ENCODE measurements at places on chromosomes 11 and 22.

DNA sequence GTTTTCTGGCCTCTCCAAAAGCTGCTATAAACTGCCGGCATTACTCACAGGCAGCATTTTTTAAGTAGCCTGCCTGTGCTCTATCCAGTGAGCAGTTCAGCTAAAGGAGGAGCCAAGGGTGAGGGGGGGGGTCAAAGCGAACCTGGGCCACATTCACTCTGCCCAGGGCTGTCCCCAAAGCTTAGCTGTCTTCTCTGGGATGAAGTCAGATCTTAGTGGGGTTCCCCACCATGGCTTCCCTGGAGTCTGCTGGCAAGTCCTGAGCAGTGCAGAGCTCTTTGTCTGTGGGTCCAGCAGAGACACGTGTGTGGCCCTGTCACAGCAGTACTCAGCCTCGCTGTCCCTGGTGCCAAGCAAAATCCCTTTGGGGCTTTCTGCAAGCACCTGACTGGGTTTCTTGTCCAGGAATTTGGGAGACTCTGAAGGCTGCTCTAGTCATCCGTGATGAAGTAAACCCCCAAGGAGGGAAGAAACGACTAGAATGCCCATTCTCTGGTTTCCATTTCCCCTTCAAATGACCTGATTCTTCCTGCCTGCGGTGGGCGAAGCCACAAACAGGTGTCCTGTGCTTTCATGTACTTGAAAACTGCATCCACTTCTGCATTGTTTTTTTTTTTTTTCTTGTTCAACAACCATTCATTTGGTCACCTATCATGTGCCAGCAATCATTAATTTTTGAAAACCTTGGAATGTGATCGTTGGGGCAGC lies 2.6 kb downstream of the KCNJ5 start:
- no peak for DNase-seq

DNA sequence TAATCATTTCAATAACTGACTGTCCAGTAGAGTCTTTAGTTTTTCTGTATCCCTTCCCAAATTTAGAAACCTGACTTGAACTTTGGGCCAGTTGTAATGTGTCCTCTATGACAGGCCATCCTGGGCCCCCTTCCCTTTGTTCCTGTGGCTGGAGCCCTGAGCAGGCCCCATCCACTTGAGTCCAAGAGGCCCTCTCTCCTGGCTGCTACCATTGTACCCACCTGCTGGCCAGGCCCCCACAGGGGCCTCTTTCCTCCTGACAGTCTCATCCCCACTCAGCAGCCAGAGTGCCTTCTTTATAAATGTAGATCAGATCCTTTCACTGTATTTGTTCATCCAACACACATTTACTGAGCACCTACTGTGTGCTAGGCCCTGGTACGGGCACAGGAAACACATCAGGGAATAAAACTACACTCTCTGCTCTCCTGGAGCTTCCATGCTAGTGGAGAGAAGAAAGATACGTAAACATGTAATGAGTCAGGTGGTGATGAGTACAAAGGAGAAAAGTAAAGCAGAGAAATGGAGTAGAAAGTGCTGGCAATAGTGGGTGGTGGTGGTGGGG lies 2.7 kb upstream of the LRP5 start:
- DNase-seq = no peak

- DNase-seq = no peak
Measured at GRCh38 chr22:29768052-29768693, 1.0 kb downstream of the UQCR10 start.

DNA sequence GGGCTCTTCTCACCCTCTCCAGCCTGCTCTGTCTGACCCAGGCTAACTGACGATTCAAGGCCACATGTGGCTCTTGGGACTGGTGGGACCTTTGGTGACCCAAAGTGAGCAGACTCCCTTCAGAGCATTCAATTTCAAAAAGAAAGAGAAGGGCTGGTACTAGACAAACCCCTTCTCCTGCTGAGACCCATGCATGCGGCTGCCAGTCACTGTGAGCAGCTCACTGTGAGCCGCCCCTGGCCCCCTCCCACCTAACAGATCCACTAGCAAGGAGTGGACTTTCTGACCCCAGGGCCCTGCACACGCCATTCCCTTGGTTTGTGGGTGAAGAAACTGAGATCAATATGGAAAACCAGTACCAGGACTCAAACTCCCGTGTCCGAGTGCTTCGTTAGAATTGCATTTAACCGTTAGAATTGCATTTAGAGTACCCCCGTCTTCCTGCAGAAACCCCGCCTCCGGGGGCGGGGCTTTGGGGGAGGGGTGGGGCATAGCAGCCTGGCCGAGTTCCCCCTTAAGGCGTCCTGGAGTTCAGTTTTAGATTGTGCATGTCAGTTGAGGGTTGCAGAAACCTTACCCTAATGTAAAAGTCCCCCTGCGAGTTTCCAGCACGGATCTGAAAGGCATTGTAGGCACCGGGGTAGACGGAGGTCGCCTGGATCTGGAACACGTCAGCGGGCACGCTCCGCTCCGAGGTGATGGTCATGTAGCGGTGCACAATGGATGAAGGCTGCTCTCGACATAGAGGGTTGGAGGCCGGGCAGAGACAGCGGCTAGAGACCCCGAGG lies 5.1 kb downstream of the EFEMP2 start:
- no peak for DNase-seq

DNA sequence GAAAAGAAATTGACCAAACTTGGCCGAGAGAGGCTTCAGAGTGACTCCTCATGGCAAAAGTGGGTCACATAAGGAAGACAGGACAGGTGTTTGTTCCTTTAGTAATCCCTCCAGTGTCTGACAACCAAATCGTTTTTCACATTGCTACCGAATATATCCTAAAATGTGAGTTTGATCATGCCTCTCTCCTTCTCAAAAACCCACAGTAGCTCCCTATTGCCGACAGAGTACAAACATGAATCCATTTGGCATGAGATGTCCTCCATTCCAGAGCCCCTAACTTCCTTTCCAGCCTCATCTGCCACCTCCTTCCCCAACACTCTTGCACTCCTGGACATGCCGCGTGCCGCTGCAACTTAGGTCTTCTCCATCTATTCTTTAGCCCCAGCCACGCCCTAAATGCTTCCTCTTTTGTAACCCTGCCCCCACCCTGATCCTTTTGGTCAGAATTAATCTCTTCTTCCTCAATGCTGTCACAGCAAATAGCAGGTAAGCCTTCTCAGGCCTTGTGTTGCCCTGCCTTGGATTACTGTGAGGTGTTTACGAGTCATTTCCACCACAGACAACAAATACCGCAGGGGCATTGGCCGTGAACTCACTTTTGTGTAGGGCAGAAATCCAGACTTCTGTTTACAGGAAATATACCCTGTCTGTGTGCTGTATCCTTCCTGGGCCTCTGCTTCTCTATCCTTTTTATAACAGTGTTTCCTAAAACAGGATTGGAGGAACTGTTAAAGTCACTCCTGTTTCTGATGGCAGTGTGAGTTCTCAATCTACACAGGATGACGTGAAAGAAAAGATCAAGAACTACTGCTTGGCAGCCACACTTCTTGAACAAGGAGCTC lies 66.0 kb upstream of the FTH1 start:
- no peak for DNase-seq

DNA sequence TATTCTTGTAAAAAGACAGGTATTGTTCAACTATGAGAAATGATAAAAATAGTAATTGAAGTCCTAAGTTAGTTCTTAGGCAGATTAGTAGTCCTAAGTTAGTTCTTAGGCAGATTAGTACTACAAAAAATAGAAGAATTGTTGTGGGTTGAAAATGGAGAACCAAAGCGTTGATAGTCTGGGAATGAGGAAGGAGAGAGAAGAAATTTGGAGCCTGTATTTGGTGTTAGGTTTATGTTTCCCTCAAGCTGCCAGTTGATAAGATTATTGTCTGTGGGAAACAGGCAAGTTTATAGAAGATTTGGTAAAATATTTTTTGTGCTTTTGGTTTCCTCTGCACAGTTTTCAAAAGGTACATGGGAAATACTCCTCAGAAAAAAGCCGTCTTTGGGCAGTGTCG lies 3.6 kb downstream of the BCO2 start:
- DNase-seq = no peak

DNA sequence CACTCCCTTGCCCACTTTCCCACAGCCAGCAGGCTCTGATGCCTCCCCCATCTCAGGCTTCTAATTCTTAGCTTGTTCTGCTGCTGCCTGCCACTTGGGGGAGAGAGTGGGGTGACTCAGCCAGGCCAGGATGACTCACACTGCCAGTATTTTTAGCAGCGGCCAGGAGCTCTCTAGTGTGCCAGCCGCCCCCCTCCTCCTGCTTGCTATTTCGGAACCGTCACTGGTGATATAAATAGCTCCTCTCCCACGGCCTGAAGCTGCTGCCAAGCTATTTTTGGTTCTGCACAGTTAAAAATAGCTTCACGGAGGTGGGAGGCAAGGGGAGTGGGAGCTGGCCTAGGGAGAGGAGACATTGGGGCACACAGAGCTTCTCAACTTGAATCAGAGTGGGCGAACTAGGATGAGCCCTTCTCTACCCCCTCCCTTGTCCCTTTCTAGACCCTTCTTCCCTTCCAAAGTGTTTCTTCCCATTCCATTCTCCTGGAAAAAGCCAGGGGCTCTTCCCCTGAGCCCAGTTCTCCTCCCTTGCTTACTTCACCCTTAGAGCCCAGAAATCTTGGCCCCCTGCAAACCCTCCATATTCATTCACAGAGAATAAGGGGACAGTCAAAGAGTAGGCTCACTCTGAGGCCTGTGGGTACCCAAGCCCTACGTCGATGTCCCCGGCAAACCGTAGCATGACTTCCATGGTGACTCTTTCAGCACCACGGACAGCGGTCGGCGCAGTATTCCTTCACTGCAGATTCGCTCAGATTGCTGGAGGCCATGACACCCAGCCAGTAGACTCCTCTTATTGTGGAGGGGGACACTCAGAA lies 2.5 kb upstream of the NPAS4 start:
- no peak for DNase-seq

DNA sequence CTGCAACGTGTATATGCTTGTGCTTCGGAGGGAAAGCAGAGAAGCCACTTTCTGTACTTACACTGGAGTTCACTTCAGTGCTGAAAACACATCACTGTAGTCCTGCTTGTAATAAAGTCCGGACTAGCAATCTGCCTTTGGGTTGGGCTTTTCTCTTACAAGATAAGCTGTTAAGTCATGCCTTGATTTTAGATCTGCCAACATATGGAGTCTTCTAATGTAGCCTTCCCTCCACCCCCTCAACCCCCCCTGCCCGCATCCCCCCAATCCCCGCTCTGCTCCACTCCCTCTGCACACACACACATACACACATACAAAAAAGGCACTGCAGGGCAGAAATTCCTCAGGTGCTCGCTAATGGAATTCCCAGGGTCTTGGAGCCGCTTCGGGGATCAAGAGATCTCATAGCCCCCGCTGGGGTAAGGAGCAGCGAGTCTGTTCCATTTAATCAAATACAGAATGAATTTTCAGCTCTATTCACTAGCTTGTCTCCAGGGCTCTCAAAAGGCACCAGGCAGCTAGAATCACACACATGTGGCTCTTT lies 3.4 kb downstream of the CDON start:
- DNase-seq = no peak

DNA sequence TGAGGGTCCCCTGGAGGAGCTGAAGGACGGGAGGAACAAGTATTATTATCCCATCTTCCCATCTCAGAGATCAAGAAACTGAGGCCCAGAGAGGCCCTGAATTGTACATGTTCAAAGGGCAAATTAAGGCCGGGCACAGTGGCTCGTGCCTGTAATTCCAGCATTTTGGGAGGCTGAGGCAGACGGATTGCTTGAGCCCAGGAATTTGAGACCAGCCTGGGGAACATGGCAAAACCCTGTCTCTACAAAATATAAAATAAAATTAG lies 8.1 kb downstream of the PLA2G6 start:
- DNase-seq = no peak

GRCh38 chr22:50311606-50312351 lies 4.3 kb upstream of the PLXNB2 start:
- no peak for DNase-seq

DNA sequence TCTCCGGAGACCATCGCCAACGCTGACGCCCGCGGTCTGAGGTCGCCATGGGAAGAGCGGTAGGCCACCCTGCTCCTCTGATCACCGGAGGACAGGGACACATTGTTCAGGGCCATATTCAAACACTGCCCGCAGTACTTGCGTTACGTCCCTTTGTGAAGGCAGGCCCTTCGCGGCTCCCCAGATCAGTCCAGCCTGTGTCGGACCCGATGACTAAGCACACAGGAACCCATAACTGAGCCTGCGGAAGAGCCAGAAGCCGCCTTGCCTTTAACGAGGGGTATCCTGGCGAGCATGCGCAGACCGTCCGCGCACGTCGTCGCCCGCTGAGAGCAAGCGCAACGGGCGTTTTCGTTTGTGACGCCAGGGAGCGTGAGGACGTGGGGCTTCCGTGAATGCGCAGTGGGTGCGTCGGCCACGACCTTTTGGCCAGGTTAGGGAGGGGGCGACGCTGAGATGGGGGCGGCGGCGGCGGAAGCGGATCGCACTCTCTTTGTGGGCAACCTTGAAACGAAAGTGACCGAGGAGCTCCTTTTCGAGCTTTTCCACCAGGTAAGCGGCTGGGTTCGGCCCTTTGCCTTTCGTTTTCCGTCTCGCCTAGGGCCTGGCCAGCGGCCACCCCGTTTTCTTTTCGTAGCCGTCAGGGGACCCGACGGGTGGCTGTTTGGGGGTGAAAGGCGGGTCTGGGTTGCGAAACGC lies at the start of the genes C11orf71 and RBM7:
TSS of gene C11orf71 (minus strand) at position 296 of the 699 bp plus-strand sequence. CDS start at position 116, 180 bp downstream.
TSS of gene RBM7 (plus strand) at position 451 of the 699 bp plus-strand sequence. CDS start at position 457, 6 bp downstream.
- peak; percentile 95 for DNase-seq

DNA sequence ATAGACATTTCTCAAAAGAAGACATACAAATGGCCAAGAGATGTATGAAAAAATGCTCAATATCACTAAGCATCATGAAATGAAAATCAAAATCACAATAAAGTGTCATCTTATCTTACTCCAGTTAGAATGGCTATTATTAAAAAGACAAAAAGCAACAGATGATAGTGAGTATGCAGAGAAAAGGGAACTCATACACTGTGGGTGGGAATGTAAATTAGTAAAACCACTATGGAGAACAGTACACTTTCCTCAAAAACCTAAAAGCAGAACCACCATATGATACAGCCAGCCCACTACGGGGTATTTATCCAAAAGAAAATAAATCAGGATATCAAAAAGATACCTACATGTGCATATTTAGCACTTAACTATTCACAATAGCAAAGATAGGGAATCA lies 700.0 kb upstream of the ANO5 start:
- no peak for DNase-seq

GRCh38 chr11:1257366-1257765 lies 34.5 kb downstream of the MUC5B start:
- no peak for DNase-seq

- no peak for DNase-seq
Measured at GRCh38 chr11:100546714-100547113, 140.4 kb upstream of the ARHGAP42 start.

DNA sequence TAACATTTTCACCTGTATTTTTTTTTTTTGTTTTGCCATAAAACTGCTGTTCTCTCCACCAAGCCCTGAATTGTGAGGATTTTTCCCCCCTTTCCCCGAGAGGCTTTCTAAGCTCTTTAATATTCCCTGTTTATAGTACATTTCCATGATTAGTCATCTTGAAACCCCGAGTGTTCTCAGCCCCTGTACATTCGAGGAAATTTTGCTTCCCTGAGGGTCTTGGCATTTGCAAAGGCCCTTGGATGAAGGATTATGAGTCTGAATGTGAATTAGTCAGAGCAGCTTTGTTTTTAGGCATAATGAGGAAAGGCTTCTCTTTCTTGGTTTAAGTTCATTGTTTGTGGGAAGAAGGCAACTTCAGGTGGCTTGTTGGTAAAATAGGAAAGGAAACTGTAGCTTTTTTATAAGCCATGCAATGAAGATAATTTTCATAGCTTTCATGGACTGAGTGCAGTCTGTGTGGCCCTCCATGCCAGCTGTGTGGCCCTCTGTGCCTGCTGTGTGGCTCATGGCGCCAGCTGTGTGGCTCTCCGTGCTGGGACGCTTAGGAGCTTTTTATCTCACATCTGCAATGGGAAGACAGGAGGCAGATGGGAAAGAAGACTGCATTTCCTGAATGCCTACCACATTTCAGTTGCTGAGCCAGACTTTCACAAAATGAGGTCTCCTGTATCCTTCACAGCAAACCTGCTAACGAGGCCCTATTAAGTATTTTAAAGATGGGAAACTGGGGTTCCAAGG lies 129.0 kb downstream of the TEAD1 start:
- DNase-seq = no peak

Data from stimulated activated CD8-positive, alpha-beta memory T cell treated with anti-CD3 and anti-CD28 coated beads, Interleukin-2, amount 100 ng/mL, for 1 hour (primary cell).